ENCODE measurements at places on chromosomes 12 and 14.

DNA sequence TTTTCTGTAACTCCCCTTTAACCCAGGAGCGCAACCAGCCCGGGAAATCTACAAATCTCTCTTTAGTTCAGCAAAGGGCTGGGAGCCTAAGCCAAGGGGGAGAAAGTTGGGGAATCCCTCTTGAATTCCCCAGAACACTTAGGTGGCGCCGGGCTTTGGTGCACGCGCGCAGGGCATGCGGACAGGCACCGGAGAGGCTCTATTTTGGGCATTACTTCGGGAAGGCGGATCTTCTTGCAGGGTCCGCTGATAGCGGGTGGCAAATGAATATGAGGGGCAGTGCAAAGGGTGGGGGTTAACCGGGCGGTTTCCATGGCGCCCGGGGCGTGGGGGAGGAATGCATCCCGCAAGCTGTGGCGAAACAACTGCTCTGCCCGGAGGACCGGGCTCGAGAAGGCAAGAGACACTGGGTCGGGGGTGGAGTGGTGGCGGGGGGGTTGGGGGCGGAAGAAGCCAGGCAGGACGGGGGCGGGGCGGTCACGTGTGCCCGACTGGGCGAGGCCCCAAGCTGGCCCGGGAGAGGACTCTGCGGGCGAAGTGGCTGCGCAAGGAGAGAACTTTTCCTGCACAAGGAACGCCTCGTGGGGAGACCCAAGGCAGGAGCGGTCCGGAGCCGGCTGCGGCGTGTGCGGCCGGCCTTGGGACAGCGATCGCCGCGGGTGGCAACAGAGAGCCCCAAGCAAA is at the start of gene FLVCR2:
FLVCR2 (plus strand) TSS at position 519 of the 684 bp plus-strand sequence. CDS start 353 bp downstream, outside the sequence.
- DNase-seq, result peak; percentile 89

DNA sequence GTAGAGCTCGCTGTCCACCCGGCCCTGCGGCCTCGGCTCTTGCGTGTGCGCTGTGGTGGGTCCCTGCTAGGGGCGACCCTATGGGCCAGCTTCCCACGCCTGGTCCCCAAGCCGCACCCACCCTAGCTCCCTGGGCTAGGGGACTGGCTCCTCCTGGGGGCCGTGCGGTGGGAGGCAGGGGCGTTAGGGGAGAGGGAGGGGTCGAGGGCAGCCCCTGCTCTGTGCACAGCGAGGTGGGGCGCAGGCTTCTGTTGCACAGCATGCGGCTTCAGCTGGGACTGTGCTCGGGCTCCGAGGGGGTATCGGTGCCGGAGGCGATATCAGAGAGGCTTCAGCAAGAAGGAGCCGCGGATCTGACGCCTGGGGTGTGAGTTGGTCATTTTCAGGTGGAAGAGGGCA is 86.1 kb downstream of the ALG10 start:
- no peak for DNase-seq

DNA sequence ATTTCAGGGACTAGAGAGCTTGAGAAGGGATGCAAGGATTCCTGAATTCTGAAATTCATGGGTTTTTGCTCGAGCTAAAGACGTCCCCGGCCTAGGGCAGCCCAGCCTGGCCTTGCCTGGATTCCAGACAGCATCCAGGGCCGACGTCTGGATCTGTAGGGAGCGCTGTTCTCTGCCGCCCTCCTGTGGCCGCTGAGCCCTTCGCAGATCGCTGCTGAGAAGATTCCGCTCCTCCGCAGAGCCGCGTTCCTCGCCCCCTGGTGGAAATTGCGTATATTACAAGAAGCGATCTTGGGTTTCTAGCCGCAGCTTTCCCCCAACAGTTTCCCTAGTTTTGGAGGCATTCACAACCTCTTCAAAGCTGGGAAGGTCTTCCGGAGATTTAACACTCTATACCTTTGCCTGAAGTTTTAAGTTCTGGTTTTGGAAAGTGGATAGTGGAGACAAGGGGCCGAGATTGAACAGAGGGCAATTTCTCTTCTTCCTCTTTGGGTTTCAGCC is 5.1 kb downstream of the CISTR start:
- DNase-seq, result peak; percentile 69

DNA sequence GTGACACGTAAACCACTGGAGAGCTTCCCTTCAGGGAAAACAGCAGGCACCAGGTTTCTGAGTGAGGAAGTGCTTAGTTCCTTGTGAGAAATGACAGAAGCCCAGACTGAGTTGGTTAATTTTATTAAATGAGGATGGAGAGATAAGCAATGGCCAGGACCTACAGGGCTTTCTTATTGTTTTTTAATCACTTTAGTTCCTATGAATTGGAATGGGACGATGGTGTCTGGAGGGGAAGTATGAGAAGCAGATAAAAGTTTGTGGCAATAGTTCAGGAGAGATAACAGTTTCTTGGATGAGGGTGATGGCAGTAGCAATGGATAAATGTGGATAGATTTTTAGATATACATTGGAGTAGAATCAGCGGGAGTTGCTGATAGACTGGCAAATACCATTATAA is 86.5 kb upstream of the PTPRR start:
- no peak for DNase-seq

DNA sequence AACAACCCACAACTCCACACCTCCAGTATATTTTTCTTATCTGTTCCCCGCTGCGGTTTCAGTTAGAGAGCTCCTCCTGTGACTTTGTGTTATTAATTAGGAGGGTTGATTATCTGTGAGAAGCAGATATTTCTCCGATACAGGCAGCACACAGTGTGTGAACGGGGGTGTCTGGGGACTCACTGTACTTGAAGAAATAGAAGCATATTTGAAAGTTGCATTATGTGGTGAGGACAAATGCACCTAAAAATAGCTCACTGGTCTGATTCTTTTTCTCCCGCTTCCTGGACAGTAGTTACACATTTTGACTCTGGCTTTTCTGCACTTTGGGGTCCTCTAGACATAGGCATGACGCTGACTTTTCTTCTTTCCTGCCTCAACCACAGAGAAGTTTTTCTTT is 277.7 kb downstream of the VRK1 start:
- DNase-seq, result no peak

DNA sequence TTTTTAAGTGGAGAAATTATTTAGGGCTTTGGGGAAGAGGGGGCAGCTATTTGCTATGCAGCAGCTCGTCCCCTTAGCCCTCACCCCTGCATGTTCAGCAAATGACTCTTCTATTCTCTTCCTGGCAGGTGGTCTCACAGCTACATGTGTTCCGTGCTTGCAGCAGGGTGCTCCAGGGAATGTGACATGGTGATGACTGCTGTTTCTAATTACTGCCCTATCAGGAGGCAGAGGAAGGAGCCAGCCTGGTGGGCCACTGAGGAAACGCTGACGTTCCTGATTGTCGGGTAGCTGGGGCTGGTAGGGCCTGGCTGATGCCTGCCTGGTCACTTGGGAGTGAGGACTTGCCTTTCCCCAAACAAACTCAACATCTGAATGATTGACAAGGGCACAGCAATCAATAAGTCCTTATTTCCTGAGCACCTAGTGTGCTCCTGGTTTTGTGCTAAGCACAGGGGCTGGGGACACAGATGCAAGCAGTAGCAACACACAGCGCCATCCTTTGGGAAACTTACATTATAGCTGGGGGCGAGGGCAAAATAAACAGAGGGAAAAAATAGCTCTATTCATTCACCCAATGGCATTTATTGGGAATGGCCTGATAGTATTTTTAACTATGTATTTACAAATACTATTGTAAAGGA is 377.8 kb downstream of the FUT8 start:
- no peak for DNase-seq

DNA sequence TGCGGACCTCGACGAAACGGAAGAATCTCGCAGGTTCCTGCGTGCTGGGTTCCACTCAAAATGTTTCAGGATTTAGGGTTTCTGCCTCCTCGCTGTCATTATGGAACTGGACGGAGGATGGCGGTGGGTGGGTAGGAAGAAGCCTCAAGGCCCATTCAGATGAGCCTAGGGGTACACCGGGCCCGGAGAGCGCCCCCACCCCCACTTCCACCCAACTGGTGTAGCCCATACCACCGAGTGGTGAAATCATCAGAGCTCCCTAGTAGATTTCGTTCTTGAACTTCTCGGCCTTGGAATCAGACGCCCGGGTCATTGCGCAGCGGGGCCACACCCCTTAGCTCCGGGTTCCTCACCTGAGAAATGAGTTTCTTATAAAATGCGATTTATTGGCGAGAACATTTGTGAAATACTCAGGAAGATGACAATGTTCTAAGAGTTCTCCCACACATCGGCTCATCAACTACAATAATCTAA is 13.3 kb upstream of the TBX3 start:
- DNase-seq, result no peak

- DNase-seq, result no peak
These were observed 145.0 kb downstream of the PRKCH start for GRCh38 chr14:61466249-61466904.

- DNase-seq, result no peak
These were observed 53.8 kb downstream of the SCARB1 start for GRCh38 chr12:124809878-124810277.

GRCh38 chr12:106304001-106304421 is 1.5 kb downstream of the TCP11L2 start:
- no peak for DNase-seq
